ENCODE measurements at places on chromosomes 2 and 18. TPM values are rescaled to one million over a fixed set of nuclear protein-coding genes. Genes with fewer than 3 reads are reported as not detected.

USP40 gene
- 20.6 TPM for total RNA-seq

ERBB4 gene
- not detected for total RNA-seq

DNAJC10 gene
- 55.2 TPM for total RNA-seq

ACOXL gene
- total RNA-seq: not detected

TBR1 gene
- 0.03 TPM for total RNA-seq

TXNDC2 gene
- total RNA-seq: 0.08 TPM

TTN gene
- under 0.01 TPM for total RNA-seq

SERPINB11 gene
- 0.17 TPM for total RNA-seq

CAPN13 gene
- not detected for total RNA-seq

SCLY gene
- total RNA-seq: 21.6 TPM

TRIP12 gene
- total RNA-seq: 93.3 TPM

TRIM43 gene
- total RNA-seq: 0.13 TPM

PID1 gene
- 3.7 TPM for total RNA-seq

MC4R gene
- not detected for total RNA-seq

PIEZO2 gene
- 0.61 TPM for total RNA-seq

POTEJ gene
- total RNA-seq: not detected

STARD6 gene
- not detected for total RNA-seq

MTIF2 gene
- 38.1 TPM for total RNA-seq

SLC9A4 gene
- not detected for total RNA-seq

MAPK4 gene
- 0.20 TPM for total RNA-seq

TMEM163 gene
- total RNA-seq: not detected

RBKS gene
- 8.1 TPM for total RNA-seq

AGBL5 gene
- total RNA-seq: 32.6 TPM

GPR55 gene
- total RNA-seq: not detected

IL37 gene
- not detected for total RNA-seq

IL36B gene
- not detected for total RNA-seq
